NCI-H1048 (cell line): ENCODE measurements at places on chromosomes 5 and 9.

DNA sequence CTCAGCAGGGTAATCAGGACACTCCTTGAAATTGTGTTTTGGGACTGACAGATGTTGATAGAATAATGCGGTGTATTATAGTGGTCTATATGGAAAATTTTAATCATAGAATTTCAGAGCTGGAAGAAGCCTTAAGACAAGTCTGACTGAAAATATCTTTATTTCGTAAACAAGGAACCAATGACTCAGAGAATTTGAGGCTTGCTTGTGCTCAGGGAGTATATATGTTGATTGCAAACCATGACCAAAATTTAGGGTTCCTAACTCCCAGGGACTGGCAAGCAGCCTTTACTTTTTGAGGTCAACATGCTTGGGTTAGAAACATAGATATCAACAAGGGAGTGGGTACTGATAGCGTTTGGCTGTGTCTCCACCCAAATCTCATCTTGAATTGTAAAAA, 287.2 kb downstream of the CD180 start:
- no peak for DNase-seq

GRCh38 chr5:67206929-67207328, 10.3 kb upstream of the CD180 start:
- DNase-seq: no peak

- no peak for DNase-seq
These were observed 57.9 kb downstream of the DOCK8 start for GRCh38 chr9:272251-273213.

DNA sequence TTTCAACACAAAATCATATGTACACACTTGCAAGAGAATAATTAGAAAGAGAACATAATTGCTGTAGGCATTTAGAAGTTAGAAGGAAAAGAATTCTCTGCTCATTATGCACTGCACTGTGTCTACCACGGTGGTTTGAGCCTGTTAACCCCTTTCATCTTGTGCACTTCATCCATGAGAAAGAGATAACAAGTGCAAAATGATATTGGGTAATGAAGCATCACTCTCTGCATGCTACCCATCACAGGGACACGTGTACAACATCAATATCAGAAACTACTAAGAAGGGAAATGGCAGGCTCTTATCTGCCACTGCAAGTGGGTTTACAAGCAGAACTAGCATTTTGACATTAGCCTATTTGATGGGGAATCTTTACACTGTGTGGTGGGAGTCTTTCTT, 202.6 kb downstream of the CDH12 start:
- DNase-seq: no peak

GRCh38 chr5:77419644-77420582, 72.2 kb downstream of the WDR41 start:
- no peak for DNase-seq

- no peak for DNase-seq
These were observed 81.0 kb upstream of the TLE4 start for GRCh38 chr9:79490657-79491248.

DNA sequence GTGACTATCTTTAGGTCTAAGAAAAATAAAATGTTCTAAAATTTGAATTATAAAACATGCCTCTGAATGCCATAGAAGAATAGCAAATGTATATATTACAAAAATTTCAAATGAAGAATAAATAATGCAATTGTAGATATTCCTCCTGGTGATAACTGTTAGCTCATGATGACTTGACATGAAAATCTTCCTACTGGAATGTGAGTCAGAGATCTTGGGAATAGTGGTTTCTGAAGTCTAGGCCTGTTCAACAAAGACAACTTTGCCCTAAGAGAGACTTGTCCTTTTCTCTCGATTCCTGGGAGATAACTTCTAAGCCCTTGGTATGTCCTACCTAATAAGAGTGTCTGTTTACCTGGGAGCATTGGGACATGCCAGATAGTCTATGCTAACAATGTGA, 746.3 kb upstream of the RIOK2 start:
- no peak for DNase-seq

DNA sequence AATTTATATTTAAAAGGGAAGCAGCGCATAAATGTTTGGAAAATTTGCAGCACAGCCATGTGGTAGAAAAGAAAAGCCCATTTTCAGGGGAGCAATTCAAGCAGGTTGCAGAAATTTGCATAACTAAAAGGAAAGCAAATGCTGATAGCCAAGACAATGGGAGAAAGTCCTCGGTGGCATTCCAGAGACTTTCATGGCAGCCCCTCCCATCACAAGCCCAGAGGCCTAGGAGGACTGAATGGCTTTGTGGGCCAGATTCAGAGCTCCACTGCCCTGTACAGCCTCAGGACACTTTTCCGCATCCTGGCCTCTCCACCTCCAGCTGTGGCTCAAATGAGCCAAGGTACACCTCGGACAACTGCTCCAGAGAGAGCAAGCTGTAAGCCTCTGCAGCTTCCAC, 462.9 kb downstream of the CDK5RAP2 start:
- DNase-seq: no peak

GRCh38 chr9:71678999-71679398, 89.3 kb downstream of the CEMIP2 start:
- no peak for DNase-seq

DNA sequence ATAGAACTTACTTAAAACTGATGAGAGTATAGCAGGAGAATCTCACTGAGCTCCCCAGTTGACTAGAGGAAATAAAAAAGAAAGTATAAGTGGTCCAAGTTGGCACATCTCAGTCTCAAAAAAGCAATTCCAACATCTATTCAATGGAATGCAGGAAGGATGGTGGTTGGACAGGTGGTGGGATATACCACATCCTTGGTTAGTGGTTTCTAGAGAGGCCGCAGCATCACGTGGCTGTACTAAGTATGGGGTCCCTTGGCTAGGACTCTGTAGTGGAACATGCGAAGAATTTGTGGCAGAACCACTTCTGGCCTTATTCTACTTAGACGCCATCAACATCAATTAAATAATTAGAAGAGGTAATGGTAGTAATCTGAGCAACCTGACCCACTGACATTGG, 232.4 kb downstream of the SAXO1 start:
- no peak for DNase-seq

DNA sequence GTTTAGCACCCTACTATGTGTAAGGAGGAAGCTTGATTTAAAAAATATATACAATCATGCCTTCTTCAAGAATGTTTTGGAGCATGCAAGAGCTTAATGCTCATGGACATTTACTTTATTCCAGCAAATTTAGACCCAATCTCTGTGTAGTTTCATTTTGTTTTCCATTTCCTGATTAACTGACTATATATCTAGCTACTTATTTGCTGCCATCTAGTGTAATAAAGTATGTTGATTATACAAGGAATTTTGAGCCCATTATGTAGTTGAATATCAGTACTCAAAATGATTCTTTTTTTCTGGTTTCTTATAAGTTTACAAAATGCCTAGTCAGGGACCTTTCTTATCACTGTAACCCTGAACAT, 100.0 kb upstream of the CCDC152 start:
- no peak for DNase-seq

GRCh38 chr5:100775533-100775855, 127.6 kb downstream of the ST8SIA4 start:
- DNase-seq: no peak

- no peak for DNase-seq
These were observed 30.9 kb downstream of the GALNT10 start for GRCh38 chr5:154221371-154221896.

DNA sequence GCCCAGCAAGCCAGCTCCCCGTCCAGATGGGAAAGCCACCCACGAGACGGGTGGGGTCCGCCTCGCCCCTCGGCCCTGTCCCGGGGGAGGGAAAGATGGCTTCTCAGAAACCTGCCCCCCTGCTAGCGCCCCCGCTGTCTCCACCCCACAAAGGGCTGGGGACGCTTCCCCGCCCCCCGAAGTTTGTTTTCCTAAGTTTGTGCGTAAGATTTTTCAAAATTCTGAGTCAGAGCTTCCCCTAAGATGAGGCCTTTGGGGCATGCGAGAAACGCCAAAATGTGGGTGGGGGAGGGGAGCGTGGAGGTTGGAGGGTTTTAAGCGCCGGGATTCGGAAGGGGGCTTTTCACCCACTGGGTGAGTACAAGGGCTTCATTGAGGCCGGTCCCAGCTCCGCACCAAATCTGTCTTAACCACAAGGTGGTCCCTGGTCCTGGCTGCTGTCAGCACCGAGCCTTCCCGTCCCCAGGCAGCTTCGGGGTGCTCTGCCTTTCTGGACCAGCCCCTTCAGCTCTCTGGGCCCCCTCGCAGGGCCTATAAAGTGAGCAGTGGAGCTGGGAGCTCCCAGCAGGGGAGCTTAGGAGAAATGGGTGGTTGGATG, 32.3 kb downstream of the PRRX2 start:
- DNase-seq: no peak

- DNase-seq: no peak
These were observed 77.2 kb upstream of the OSMR start for GRCh38 chr5:38768412-38769211.

GRCh38 chr5:77928776-77929300, 152.7 kb upstream of the TBCA start:
- DNase-seq: no peak

GRCh38 chr9:91246846-91247245, 114.9 kb downstream of the AUH start:
- no peak for DNase-seq

DNA sequence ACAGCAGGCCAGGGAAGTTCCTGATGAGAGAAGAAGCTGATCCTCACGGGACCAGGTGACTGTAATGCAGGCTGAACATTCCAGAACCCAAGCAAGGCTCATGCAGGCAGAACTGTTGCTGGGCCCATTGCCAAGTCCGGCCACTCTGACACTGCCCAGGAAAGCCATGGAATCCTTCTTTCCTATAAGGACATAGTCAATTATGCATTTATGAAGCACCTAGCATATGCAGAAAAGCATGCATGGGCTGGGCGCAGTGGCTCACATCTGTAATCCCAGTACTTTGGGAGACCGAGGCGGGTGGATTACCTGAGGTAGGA, 83.7 kb upstream of the SLC1A3 start:
- no peak for DNase-seq

DNA sequence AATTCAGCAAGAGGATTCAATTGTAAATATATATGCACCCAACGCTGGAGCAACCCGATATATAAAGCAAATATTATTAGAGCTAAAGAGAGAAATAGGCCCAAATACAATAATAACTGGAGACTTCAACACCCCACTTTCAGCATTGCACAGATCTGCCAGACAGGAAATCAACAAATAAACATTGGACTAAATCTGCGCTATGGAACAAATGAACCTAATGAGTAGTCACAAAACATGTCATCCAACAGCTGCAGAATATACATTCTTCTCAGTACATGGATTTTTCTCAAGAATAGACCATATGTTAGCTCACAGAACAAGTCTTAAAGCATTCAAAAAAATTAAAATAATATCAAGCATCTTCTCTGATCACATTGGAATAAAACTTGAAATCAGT, 86.1 kb upstream of the SLC1A1 start:
- DNase-seq: no peak

DNA sequence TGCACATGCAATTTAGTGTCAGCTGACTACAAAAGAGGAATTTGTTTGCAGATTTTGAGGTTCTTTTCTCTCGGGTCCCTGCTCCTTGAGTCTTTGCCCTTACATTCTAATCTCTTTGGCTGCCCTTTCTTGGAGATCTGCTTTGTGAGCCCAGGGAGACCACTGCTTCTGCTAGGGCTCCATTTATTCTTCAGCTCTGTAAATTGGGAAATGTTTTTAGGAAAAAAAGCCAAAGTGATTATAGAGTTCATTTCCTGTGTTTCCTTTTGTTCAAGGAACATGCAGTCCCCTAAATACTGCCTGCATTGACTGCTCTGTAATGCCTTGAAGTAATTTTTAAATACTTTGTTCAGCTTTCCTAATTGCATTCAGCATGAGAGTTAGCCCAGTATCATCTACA, 197.4 kb downstream of the CSNK1G3 start:
- DNase-seq: no peak

- DNase-seq: no peak
These were observed 164.2 kb downstream of the AUH start for GRCh38 chr9:91197232-91198181.

- no peak for DNase-seq
These were observed 121.6 kb downstream of the TLR4 start for GRCh38 chr9:117825609-117826347.

DNA sequence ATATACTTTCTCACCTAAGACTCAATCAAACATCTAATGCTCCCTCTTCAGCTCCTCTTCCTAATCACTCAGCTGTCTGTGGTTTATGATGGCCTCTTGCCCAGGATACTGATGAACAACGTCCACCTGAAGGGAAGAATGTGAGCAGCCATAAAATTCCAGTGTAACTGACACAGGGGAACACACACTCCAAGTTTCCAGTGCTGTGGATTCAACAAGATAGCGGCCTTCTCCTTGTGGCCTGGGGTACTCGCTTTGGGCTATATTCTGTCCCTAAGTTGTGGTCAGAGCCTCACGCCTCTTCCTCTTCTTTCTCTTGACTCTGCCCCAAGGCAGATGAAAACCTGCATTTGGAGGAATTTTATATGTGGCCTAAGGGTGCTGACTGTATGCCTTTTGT, 11.7 kb downstream of the B4GALT1 start:
- DNase-seq: no peak

GRCh38 chr5:80291761-80292160, 28.0 kb upstream of the SPZ1 start:
- DNase-seq: no peak

- DNase-seq: no peak
These were observed 87.1 kb upstream of the COL5A1 start for GRCh38 chr9:134554373-134555093.

- no peak for DNase-seq
These were observed 1413.6 kb upstream of the ACO1 start for GRCh38 chr9:30970812-30971211.

DNA sequence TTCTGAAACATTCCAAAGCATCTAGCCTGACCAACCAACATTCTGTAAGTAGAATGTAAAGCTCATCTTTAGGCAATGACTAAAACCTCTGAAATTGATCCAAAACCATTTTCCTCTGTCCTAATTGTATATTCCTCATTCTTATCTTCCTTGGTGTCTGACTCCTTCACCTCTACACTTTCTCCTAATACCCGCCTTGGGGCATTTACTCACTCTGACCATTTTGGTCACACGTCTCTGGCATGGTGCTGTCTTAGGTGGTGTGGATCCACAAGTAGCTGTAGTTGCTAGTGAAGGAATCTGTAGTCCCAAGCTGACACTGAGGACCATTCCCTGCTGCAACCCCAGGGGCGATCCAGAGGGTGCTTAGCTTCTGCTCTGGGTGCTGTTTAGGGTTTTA, 40.8 kb upstream of the LMNB1 start:
- DNase-seq: no peak

DNA sequence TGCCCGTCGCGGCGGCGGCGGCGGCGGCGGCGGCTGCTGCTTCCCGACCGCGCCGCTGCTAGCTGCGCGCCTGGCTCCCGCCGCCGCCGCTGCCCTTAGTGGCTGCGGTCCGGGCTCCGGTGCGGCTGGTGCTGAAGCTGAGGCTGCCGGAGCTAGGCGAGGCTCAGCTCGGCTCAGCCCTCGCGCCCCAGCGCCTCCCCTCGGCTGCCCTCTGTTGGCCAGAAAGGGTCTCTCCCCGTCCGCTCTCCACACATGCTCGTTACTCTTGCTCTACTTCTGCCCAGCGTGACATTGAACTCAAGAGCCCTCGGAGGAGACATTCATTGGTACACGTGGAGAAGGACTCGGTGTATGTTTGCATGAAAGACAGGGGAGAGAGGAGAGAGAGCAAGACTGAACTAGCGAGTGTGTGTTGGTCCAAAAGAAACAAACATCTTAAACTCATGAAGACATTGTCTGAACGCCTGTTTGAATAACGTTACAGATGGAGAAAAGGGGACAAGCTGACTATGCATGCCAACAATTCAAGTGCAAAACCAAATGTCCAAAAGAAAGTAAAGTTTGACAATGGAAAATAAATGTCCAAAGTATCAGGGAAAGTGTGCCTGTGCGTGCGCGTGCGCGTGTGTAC, at the start of gene HCN1:
TSS of gene HCN1 (minus strand) at position 175 of the 631 bp plus-strand sequence.
- DNase-seq: peak; percentile 47
